ENCODE measurements at places on chromosomes 1 and 21. TPM values are rescaled to one million over a fixed set of nuclear protein-coding genes. Genes with fewer than 3 reads are reported as not detected.

GRCh38 chr1:221874285-221875003 lies 132.6 kb upstream of the DUSP10 start:
- no peak for DNase-seq

The GUCA2B gene
- not detected for total RNA-seq

DNA sequence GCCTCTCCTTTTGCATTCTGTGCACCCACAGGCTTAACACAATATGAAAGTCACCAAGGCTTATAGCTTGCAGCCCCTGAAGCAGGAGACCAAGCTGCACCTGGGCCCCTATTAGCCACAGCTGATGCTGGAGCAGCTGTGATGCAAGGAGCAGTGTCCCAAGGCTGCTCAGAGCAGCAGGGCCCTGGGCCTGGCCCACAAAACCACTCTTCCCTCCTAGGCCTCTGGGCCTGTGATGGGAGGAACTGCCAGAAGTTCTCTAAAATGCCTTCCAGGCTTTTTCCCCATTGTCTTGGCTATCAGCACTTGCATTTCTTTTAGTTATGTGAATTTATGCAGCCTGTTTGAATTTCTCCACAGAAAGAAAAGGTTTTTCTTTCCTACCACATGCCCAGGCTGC lies 89.5 kb upstream of the KCTD3 start:
- no peak for DNase-seq

GRCh38 chr1:182083851-182084486 lies 22.5 kb upstream of the ZNF648 start:
- DNase-seq = no peak

- no peak for DNase-seq
Measured at GRCh38 chr21:36964827-36965719, 1.4 kb downstream of the HLCS start.

Measured in Caki2 (cell line).